Left lung (tissue), 14 donors: ENCODE measurements at places on chromosomes 5 and 9. TPM values are rescaled to one million over a fixed set of nuclear protein-coding genes. Genes with fewer than 3 reads are reported as not detected.

DNA sequence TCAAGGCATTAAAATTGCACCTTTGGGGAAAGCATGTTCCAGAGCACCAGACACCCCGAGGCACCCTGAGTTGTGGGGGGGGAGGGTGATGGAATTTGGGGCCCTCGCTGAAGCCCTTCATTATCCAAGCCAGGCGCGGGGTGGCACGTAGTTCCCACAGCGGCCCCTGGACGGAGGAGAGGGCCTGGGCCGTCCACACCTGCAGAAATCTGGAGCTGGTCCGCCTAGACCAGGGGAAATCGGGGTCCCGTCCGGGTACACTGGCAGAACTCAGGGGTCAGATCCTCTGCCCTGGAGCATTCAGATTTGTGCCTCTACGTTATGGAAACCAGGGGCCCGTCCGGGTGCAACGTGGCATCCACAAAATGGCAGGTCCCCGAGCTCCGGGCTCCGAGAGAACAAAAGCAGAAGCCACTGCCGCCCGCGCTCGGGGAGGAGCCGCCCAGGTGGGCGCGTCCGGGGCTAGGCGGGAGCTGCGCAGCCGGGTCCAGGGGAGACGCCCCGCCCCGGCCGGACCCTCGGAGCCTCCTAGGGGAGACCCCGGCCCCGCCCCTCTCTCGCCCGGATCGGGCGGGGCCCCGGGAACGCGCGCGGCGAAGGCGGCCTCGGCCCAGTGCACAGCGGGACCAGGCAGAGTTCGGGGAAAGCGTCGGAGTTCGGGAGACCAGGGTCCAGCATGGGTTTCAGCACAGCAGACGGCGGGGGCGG, at the start of gene PLEKHG4B:
Gene PLEKHG4B (plus strand): TSS at position 613 of the 708 bp plus-strand sequence. CDS start 64 bp downstream, at position 677.
- peak; percentile 69 for DNase-seq

DNA sequence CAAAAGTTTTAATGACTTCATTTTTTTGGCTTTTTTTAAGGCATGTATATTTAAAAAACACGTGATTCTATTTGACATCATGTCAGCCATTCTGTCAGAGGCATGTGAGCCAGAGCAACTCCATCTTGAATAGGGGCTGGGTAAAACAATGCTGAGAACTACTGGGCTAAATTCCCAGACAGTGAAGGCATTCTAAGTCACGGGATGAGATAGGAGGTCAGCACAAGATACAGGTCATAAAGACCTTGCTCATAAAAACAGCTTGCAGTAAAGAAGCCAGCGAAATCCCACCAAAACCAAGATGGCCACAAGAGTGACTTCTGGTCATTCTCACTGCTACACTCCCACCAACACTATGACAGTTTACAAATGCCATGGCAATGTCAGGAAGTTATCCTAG, 1000.6 kb upstream of the DMAC1 start:
- no peak for DNase-seq

- DNase-seq: no peak
These were observed 1.1 kb upstream of the SNCAIP start for GRCh38 chr5:122310889-122311288.

DNA sequence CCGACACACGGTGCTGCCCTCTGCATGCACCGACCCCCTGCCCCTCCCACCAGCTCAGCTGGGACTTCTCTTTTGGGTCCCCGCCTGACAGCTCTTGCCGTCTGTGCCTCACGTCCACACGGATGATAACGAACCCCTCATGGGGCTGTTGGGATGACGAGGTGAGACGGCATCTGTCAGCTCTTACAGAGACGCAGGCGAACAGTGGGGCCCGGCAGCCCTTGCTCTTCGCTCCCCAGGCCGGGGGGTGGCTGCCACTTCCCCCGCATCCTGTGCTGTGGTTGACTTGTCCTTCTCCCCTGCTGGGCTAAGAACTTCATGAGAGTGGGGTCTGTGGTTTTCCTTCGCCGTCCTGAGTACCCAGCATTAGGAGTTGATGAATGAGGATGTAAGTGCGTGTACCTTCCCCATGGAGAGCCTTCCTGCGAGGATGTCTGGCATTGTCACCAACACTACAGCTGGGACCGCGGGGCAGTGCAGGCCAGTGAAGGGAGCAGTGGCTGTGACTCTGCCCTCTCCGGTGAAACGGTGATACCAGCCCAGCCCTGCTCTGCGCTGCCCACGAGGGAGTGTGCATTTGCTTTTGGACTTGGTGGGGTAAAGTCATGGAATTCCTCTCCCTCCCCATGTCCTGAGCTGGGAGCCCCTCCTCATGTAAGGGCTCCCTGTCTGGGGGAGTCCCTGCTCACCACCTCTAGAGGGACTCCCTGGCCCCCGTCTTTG, 23.2 kb downstream of the HK3 start:
- DNase-seq: no peak

- DNase-seq: no peak
These were observed 25.0 kb downstream of the ARPC5L start for GRCh38 chr9:124886866-124887492.

- DNase-seq: no peak
These were observed 74.3 kb downstream of the NLN start for GRCh38 chr5:65796269-65796668.

DNA sequence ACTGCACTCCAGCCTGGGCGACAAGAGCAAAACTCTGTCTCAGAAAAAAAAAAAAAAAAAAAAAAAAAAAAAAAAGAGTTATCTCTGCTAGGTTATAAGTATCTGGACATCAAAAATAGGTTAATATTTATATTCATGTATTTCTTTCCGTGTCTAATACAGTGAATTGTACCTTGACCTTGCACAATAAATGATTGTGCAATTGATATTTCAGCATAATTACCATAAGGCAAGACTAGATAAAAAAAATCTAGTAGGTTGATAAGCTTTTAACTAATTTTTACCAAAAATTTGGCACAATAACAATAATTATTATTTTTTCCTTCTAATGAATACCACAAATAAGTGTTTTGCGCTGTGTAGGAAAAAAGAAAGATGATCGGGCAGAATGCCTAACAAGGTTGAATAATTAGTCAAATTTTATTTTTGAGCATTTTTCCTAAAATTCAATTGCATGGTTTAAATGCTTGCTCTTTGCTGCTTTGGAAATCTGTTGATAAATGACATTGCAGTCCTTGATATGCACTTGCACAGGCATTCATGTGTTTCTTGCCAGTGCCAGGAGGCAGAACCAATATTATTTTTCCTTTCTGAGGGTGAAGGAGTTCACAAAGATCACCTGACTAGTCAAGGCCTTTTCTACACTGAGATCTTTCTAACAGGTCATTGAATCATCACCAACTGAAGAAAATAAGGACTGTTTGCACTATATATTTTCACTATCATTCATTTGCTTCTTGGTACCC, 127.5 kb downstream of the ARRDC3 start:
- DNase-seq: no peak

- DNase-seq: no peak
These were observed 1124.6 kb downstream of the DTWD2 start for GRCh38 chr5:117863586-117864296.

DNA sequence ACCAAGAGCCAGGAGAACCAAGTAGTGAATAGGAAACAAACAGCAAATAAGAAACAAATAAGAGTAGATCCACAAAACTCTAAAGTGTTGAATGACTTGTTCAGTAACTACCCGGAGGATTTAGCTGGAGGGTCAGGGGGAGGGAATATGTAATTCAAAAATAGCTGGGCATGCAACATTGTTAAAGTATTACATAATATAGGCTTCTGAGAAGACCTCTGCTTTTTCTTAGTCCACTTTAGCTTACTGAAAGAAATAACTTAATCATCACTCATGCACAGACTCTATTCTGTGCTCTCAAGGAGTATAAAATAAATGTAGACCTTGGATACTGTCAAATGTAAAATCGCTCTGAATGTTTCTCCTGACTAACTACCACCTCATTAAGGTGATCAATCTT, 183.2 kb upstream of the POU5F2 start:
- no peak for DNase-seq

DNA sequence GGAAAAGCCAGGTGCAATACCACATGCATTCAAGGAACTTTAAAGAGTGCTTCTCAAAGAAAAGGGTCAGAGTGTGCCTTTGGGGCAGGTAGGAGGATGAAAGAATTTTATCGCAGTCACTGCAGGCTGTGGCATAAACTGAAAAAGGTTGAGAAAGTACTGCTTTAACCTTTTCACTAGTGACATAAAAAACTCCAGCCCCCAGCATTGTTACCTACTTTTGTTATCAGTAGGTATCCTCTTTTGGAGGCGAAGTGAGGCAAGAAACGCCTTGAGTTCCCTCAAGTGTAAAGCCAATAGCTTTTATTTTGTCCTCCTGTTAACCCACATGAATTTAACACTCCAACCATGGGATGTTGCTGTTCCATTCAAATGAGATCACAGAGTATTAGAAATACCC, 64.7 kb upstream of the CHD1 start:
- DNase-seq: no peak

DNA sequence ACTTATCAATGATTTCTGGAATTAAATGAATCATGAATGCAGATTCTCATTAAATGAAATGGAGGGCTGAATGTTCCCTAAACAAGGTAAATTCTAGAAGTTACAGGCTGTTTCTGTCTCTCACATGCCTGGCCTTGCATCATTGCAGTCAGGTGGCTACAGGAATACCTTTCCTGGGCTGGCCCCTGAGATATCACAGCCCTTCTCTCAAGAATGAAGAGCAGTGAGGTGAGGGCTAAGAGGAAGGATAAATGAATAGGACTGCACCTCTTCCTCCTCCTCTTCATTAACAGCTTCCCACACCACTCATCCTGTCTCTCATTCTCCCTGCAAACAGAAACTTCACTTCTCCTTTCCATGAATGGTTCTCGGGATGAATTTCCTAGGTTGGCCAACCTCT, 22.5 kb downstream of the ARHGEF28 start:
- DNase-seq: no peak

DNA sequence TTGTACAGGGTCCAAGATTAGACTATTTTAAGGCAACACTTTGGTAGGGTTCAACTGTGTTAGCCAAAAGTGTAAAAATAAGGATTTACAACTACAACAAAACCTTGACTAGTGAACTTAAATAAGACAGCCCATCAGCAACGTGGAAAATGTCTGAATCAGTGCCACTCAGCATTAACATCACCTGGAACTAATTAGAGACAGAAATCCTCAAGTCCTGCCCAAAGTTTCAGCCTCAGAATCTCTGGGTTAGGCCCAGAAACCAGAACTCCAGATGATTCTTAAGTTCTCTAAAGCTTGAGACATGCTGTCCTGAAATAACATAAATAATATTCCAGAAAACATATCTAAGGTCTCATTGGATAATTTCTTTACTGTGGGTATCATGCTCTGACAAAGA, 118.6 kb downstream of the SEMA6A start:
- no peak for DNase-seq

DNA sequence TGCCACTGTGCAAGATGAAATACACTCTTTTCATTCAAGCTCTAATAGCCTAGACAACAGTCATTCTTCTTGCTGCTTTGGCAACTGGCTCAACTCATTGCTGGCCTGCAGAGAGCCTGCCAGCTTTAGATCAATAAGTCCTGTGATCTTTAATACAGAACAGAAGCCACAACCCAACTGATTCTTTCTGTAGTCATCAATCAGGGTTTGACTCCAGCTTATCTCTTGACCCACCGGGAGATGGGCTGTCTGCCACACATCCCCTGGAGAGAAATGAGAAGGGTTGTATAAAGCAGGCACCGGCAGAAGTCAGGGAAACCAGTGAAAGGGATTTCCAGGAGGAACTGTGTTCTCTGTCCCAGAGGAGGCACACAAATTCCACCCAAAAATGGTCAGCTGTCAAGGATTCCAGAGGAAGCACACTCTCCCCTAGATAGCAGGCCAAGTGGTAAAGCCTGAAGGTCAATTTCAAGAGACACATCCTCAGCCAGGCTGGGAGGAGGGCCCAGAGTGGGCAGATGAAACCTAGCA, 24.5 kb downstream of the LHFPL2 start:
- DNase-seq: no peak

DNA sequence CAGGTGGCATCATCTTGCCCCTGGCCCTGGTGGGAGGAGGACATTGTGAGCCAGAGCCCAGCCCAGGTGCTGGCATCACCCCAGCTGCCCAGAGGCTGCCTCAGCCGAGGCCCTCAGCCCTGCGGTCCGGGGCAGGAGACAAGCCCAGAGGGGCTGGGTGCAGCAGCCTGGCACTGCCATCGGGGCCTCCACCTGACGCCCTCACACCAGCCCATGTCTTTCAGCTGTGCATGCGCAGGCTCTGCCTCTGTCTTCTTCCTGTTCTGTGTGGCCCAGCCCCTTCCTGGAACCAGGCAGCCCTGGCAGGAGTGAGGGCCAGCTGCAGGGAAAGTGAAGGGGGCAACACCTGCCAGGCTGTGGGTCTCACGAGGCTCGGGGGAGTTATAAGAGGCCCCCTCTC, 4.8 kb upstream of the CEL start:
- peak; percentile 65 for DNase-seq

DNA sequence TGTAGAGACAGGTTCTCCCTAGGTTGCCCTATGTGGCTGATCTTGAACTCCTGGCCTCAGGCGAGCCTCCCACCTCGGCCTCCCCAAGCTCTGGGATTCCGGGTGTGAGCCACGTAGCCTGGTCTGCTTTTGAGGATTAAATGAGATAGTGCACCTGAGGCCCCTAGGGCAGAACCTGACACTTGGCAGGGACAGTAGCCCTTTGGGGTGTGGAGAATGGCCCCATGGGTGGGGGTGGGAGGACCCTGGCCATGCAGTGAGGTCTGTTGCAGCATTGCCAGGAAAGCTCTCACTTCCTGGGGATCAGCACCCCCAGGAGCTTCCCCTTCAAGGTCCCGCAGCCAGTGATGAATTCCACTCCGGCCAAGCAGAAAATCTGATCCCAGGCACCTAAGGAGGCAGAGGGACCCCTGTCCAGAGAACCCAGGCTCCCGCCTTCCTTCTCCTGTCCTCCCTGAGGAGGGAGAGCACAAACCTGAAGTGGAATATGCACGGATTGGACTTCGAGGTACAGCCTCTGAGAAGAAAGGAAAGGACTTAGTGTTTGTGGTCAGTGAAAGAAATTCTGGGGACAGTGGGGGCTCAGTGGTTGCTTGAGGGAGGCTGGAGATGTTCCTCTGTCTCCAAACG, 73.9 kb upstream of the UNC5A start:
- DNase-seq: peak; percentile 5

GRCh38 chr5:91072881-91073280, 310.2 kb downstream of the ARRDC3 start:
- DNase-seq: no peak

GRCh38 chr5:107549567-107549966, 121.2 kb downstream of the EFNA5 start:
- DNase-seq: no peak

The PRRT1B gene
- 9.3 TPM for polyA plus RNA-seq

The FST gene
- polyA plus RNA-seq: 0.88 TPM

The ST8SIA4 gene
- polyA plus RNA-seq: 9.4 TPM

The ADAMTS19 gene
- 1.4 TPM for polyA plus RNA-seq

The EIF4E1B gene
- not detected for polyA plus RNA-seq

The AK8 gene
- polyA plus RNA-seq: 1.8 TPM

The PCDHA10 gene
- polyA plus RNA-seq: 0.14 TPM

The INVS gene
- polyA plus RNA-seq: 29.9 TPM

The SLC27A6 gene
- 3.3 TPM for polyA plus RNA-seq
